Progenitor cell of endocrine pancreas (in vitro differentiated cells): ENCODE measurements at places on chromosomes 1 and 21. TPM values are rescaled to one million over a fixed set of nuclear protein-coding genes. Genes with fewer than 3 reads are reported as not detected.

DNA sequence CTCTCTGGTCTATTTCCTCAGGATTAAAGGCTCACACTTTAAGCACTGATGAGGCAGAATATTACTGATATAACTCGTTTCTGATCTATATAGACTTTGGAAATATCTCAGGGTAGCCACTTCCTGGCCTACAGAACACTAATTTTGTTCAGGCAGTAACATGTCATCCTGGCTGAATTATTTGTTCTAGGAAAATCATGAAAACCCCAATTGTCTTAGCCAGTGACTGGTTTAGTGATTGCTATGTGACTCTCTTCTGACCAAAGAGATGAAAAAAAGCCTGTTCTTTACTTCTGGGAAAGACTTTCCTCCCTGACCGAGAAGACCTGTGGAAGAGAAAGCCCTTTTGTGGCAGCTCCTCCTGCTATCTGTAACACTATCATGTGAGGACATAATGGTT is 453.7 kb downstream of the SETD4 start:
- no peak overlapping the region for H3K27ac ChIP-seq
- no peaks in the 10 kb centered on the region for H3K4me1 ChIP-seq
- no peaks in the 10 kb centered on the region for H3K36me3 ChIP-seq
- no peak overlapping the region for H3K4me3 ChIP-seq

GRCh38 chr21:40158366-40158765 is 291.1 kb downstream of the PCP4 start:
- no peaks in the 10 kb centered on the region for H3K27me3 ChIP-seq
- H3K27ac ChIP-seq = no peak overlapping the region
- no peak overlapping the region for H3K4me3 ChIP-seq
- H3K36me3 ChIP-seq = no peaks in the 10 kb centered on the region

GRCh38 chr21:46322351-46323226 is 1.1 kb downstream of the C21orf58 start:
- peaks cover 7% of the 10 kb centered on the region for H3K36me3 ChIP-seq
- H3K27ac ChIP-seq = peak overlapping the region; percentile 89
- peak overlapping the region; percentile 88 for H3K4me3 ChIP-seq
- no peak for DNase-seq

DNA sequence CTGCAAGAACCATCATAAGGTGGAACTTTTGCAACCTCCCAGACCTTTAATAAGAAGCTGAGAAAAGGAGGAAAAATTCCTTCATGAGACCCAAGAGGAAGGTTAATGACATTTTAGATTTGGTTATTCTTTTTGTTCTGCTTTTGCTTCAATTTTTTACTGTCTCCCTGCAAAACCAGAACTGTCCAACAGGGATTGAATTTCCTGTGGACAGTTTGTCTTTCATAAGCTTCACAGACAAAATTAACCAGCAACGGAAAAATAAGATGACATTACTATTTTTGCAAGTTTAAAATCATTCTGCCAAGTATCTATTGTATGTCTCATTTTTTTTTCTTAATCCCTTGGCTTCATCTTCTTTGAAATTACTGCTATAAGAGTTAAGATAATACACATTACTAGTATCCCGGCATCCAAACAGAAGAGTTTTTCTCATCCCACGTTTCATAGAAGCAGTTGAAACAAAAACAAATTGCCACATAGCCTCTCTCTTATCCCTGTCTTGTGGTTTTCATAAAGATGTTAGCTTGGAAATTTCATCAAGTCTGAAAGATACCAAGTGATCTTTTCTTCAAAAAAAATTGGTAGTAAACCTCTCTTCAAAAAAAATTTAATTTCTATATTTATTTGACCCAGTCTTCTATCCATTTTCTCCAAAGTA is 465.3 kb upstream of the PTBP2 start:
- H3K4me3 ChIP-seq = no peak overlapping the region
- H3K36me3 ChIP-seq = no peaks in the 10 kb centered on the region
- H3K4me1 ChIP-seq = peaks cover 3% of the 10 kb centered on the region
- no peaks in the 10 kb centered on the region for H3K27me3 ChIP-seq
- H3K27ac ChIP-seq = no peak overlapping the region

DNA sequence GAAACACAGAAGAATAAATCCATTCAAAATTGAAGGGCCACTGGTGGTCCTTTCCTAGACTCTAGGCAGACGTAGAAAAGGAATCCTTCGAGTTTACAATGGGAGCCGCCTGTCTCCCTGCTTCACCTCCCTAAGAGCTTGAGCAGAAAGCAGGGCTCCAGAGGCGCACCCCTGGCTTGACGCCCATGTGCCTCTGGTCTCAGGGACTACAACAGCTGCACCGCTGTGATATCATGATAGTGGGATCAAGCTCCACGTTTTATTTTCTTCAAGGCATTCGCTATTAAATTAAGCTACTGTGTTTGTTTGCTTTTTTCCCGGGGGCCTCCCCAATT is 403 bp upstream of the C1orf122 start:
- peaks cover 14% of the 10 kb centered on the region for H3K36me3 ChIP-seq
- no peaks in the 10 kb centered on the region for H3K27me3 ChIP-seq
- H3K4me3 ChIP-seq = peak overlapping the region; percentile 81
- peaks cover 7% of the 10 kb centered on the region for H3K4me1 ChIP-seq

DNA sequence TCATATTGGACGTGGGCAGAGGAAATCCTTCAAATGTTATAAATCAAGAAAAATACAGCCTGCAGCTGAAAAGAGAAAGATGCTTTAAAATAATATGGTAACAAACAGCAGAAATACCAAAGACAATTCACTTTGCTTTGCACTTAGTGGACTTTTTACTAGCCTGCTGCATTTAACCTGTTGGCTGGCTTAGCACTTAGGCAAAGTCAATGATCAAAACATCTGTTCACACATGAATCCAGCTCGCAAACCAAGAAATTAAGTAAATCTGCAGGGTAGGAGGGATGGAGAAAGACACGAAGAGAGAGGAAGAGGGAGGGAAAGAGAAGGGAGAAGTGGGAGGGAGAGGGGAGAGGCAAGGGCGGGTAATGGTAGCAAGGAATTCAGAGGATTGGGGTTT is 103.6 kb upstream of the RAB4A start:
- no peaks in the 10 kb centered on the region for H3K36me3 ChIP-seq
- no peak overlapping the region for H3K27ac ChIP-seq
- peaks cover 16% of the 10 kb centered on the region for H3K27me3 ChIP-seq
- H3K4me1 ChIP-seq = peaks cover 31% of the 10 kb centered on the region

- H3K36me3 ChIP-seq = peaks cover 11% of the 10 kb centered on the region
- peaks cover 11% of the 10 kb centered on the region for H3K4me1 ChIP-seq
- H3K27ac ChIP-seq = no peak overlapping the region
- H3K4me3 ChIP-seq = no peak overlapping the region
- DNase-seq = no peak
Observed at GRCh38 chr1:184882957-184883815, 91.1 kb downstream of the NIBAN1 start.

GRCh38 chr21:41678924-41679318 is 87.9 kb downstream of the RIPK4 start:
- H3K36me3 ChIP-seq = no peaks in the 10 kb centered on the region
- no peak overlapping the region for H3K4me3 ChIP-seq
- no peaks in the 10 kb centered on the region for H3K27me3 ChIP-seq
- peaks cover 41% of the 10 kb centered on the region for H3K4me1 ChIP-seq
- peak; percentile 84 for DNase-seq

- H3K36me3 ChIP-seq = no peaks in the 10 kb centered on the region
- H3K27me3 ChIP-seq = peaks cover 3% of the 10 kb centered on the region
- H3K4me1 ChIP-seq = no peaks in the 10 kb centered on the region
- no peak overlapping the region for H3K27ac ChIP-seq
- H3K4me3 ChIP-seq = no peak overlapping the region
Observed at GRCh38 chr1:180622658-180623508, 8.9 kb upstream of the XPR1 start.

DNA sequence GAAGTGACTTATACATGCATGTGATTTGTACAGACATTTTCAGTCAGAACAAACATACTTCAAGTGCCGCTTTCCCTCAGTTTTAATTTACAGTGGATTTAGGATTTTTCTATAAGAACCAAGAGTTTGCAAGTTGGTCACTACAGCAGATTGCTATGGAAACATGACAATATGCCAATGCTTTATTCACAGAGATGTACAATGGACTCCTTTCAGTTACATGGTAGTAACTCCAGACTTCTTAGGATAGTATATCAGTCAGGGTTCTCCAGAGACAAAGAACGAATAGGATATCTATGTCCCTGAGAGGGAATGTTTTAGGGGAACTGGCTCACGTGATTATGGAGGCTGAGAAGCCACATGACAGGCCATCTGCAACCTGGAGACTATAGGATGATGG is 27.4 kb downstream of the IFI44 start:
- no peaks in the 10 kb centered on the region for H3K4me1 ChIP-seq
- H3K27me3 ChIP-seq = peaks cover 8% of the 10 kb centered on the region
- H3K4me3 ChIP-seq = no peak overlapping the region
- no peak overlapping the region for H3K27ac ChIP-seq
- no peak for DNase-seq

DNA sequence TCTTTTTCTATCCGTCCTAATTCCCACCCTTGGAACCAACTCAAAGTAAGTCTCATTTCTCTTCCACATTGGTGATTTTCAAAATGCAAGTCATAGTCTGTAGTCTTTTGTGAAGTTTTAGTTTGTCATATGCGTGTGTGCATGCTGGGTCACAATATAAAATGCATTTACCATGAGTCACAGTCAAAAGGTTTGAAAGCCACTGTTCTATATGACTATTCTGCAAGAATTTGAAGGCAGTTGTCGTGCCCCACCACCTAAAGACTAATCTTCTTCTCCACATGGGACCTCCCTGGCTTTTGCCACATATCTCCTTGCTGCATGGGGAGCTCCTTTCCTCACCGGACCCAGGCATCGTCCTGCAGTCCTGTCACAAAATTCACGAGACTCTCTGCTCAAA is 1.6 kb downstream of the STPG1 start:
- H3K27me3 ChIP-seq = no peaks in the 10 kb centered on the region
- peak overlapping the region; percentile 23 for H3K4me3 ChIP-seq
- no peak for DNase-seq

DNA sequence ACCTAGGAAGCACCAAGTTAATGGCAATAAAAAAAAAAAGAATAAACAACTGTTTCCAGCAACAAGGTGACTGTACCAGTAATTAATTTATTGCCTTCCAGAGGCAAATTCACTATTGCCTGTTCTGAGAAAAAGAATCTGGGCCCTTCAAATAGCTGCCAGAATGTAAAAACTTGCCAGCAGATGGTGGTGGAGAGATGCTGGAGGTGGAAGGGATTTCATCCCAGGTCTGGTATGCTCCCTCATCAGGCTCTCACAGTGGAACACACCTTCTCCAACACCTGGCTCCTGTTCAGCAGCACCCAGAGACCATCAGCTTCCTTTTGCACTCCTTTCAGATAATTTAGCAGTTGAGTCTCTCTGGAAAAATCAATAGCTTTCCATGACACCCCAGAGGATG is 792.9 kb upstream of the ADAMTS5 start:
- H3K4me1 ChIP-seq = peaks cover 9% of the 10 kb centered on the region
- H3K36me3 ChIP-seq = no peaks in the 10 kb centered on the region
- no peak for DNase-seq
- H3K27ac ChIP-seq = no peak overlapping the region

- no peaks in the 10 kb centered on the region for H3K27me3 ChIP-seq
- no peak overlapping the region for H3K4me3 ChIP-seq
- DNase-seq = no peak
- H3K36me3 ChIP-seq = peaks cover 17% of the 10 kb centered on the region
- H3K27ac ChIP-seq = no peak overlapping the region
Observed at GRCh38 chr1:167991546-167991945, 54.7 kb upstream of the MPC2 start.

GRCh38 chr1:172286629-172287076 is 133.8 kb upstream of the C1orf105 start:
- H3K36me3 ChIP-seq = no peaks in the 10 kb centered on the region
- H3K4me1 ChIP-seq = peaks cover 4% of the 10 kb centered on the region
- no peak overlapping the region for H3K27ac ChIP-seq
- DNase-seq = no peak

DNA sequence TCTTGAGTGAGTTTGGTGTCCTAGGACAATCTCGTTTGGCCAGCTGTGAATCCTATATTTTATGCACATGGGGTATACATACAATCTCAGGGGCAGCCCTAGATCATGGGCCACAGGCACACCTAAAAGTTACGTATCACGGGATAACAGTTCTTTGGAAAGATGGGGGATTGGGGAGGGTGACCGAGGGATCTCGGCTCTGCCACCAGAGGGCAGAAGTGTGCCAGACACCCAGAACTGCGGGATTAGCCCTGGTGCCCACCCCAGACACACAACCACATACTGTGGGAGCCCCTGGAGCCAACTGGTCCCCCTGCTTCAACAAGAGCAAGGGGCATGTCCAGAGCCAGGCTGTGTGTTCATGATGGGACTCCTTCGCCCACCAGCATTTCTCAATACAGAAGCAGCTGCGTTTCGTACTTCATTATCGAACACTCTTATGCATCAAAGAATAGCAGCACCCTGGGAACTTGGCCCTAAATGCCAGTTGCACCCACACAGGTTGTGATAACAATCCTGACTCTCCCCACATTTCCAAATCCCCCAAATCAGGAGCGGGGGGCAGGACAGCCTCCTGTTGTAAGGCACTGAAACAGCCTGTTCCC is 37.4 kb downstream of the TMCO4 start:
- no peaks in the 10 kb centered on the region for H3K36me3 ChIP-seq
- H3K4me3 ChIP-seq = no peak overlapping the region
- peaks cover 3% of the 10 kb centered on the region for H3K27me3 ChIP-seq
- peak; percentile 22 for DNase-seq
- no peak overlapping the region for H3K27ac ChIP-seq

DNA sequence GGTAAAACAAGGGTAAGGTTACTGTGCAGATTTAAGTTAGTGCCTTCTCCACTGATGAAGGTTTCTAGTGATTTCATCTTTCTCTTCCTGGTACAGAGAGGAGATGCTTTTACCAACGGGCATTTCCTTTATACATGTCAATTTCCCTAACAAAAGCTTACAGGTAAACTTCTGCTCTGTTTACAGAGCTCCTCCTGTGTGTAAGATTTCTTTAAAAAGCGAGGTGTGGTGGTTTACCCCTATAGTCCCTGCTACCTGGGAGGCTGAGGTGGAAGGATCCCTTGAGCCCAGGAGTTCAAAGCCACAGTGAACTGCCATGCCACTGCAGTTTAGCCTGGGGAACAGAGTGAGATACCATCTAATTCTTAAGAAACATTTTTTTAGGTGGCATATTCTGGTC is 40.7 kb upstream of the GORAB start:
- no peak overlapping the region for H3K27ac ChIP-seq
- H3K4me1 ChIP-seq = peaks cover 5% of the 10 kb centered on the region
- no peaks in the 10 kb centered on the region for H3K36me3 ChIP-seq

Gene CYP4A11
- not detected in 2 replicates for total RNA-seq

Gene GPR161
- total RNA-seq = 57.7 and 58.5 TPM in 2 replicates

Gene ALX3
- 2.8 and 3.7 TPM in 2 replicates for total RNA-seq

Gene CD1D
- 0.13 TPM in 1 of 2 replicates, not detected in the other for total RNA-seq

Gene RNU1-1
- total RNA-seq = 3,923 and 3,957 TPM in 2 replicates

Gene AMIGO1
- total RNA-seq = 7.0 and 7.2 TPM in 2 replicates

Gene IFI44
- not detected in 2 replicates for total RNA-seq

Gene OR2L2
- 0.14 and 0.22 TPM in 2 replicates for total RNA-seq

Gene PALMD
- 4.5 and 7.3 TPM in 2 replicates for total RNA-seq

Gene S100A1
- 0.80 TPM in 1 of 2 replicates, not detected in the other for total RNA-seq

Gene FCRL5
- total RNA-seq = not detected in 2 replicates
